CD4-positive, CD25-positive, alpha-beta regulatory T cell (primary cell): ENCODE measurements at places on chromosomes 7 and 10. TPM values are rescaled to one million over a fixed set of nuclear protein-coding genes. Genes with fewer than 3 reads are reported as not detected.

- H3K36me3 ChIP-seq: no peaks in the 10 kb centered on the region
- H3K27ac ChIP-seq: no peak overlapping the region
- DNase-seq: no peak
These were observed 54.8 kb upstream of the CALCR start for GRCh38 chr7:93629291-93629801.

The NUDT13 gene
- total RNA-seq: 1.8 TPM

GRCh38 chr7:54995610-54996363, 23.0 kb upstream of the EGFR start:
- H3K4me3 ChIP-seq: no peak overlapping the region
- H3K4me1 ChIP-seq: no peaks in the 10 kb centered on the region
- H3K27me3 ChIP-seq: no peaks in the 10 kb centered on the region
- DNase-seq: no peak
- no peak overlapping the region for H3K27ac ChIP-seq

DNA sequence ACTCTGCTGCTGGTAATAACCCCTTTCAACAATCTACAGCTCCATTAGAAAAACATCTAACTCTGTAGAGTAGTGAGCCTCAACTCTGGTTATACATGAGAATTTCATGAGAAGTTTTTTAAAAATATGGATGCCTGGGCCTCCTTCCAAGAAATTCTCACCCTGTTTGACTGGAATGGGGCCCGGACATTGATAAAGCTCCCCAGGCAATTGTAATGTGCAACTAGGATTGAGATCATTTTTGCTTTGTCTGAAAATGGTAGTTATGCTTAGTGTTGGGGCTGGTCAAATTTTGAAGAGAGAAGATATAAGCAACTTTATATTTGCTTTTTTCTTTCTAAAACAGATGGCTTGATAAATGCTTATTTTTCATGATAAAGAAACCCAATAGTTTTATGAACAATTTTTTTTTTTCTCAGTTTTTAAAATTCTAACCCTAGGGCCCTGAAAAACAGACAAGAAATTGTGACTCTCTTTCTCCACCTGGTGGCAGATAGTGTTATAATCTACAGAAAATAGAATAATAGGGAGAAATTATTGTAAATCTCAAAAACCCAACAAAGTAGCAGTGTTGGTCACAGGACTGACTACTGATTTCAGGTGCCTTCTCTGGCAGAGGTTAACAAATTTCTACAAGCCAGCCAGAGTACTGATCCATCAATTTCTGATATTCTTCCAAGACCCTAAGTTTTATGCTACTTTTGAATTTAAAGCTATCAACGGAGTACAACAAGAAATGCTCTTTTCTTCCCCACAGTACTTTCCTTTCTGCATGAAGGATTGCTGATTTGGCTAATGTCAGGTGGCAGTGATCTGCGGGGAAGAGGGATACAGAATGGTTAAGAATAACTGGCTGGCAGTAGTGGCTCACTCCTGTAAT, 174.8 kb downstream of the DKK1 start:
- H3K27me3 ChIP-seq: no peaks in the 10 kb centered on the region
- H3K27ac ChIP-seq: no peak overlapping the region
- no peak overlapping the region for H3K4me3 ChIP-seq

The FXYD4 gene
- not detected for total RNA-seq

GRCh38 chr10:105148921-105149320, 507.8 kb downstream of the SORCS3 start:
- no peaks in the 10 kb centered on the region for H3K36me3 ChIP-seq
- no peaks in the 10 kb centered on the region for H3K27me3 ChIP-seq
- H3K4me3 ChIP-seq: no peak overlapping the region

GRCh38 chr7:22945584-22945983, 68.3 kb downstream of the HYCC1 start:
- no peak overlapping the region for H3K4me3 ChIP-seq
- H3K36me3 ChIP-seq: peaks cover 7% of the 10 kb centered on the region
- no peak overlapping the region for H3K27ac ChIP-seq
- DNase-seq: no peak

The CFAP70 gene
- total RNA-seq: 2.6 TPM

The RPEL1 gene
- total RNA-seq: not detected

- H3K27me3 ChIP-seq: no peaks in the 10 kb centered on the region
- DNase-seq: no peak
- H3K36me3 ChIP-seq: no peaks in the 10 kb centered on the region
- H3K27ac ChIP-seq: no peak overlapping the region
These were observed 91.3 kb downstream of the CD36 start for GRCh38 chr7:80729591-80730320.

DNA sequence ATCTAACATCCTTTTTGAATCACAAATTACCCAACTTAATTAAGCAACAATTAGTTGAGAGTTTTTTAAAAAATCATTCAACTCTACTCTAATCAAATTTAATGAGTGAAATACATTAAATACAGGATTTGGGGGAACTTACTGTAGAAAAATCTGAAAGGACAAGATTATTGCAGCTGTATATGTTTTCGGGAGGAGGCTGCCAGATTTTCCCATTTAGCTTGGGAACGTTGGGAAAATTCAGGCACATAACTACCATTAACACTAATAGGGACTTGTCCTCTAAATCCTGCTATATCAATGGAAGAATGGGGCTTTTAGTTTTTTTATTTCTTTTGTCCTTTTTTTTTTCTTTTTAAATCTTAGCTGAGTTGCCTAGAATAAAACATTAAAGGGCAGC, 691.4 kb upstream of the FZD8 start:
- no peak for DNase-seq
- H3K27me3 ChIP-seq: no peaks in the 10 kb centered on the region
- no peak overlapping the region for H3K27ac ChIP-seq

The SLIT1 gene
- total RNA-seq: 0.32 TPM

DNA sequence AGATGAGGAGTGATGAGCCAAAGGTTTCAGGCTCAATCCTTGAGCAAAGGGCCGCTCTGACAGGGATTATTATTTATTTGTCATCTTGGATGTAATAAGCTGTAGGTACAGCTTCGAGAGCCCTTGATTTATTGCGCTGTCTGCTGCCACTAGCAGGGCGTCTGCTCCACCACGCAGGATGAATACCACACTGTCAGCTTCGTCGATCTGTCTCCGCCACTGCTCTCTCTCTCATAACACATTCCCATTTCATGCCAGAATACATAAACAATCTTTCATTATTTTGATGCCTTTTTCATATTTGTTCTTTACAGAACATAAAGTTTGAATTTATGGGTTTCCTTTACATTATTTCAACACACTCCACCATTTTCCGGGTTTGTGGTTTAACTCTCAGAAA, 276.6 kb downstream of the LRMDA start:
- H3K27ac ChIP-seq: no peak overlapping the region
- no peaks in the 10 kb centered on the region for H3K36me3 ChIP-seq
- peaks cover 2% of the 10 kb centered on the region for H3K27me3 ChIP-seq
- no peak for DNase-seq
- no peak overlapping the region for H3K4me3 ChIP-seq

The HOGA1 gene
- total RNA-seq: not detected

The LGI1 gene
- total RNA-seq: not detected

The SLC18A3 gene
- not detected for total RNA-seq

The THSD7A gene
- total RNA-seq: 0.02 TPM

The FAM24B gene
- total RNA-seq: 17.2 TPM
